NB4 (cell line): ENCODE measurements at places on chromosomes 3 and 15.

- no peak for DNase-seq
These were observed 3.4 kb upstream of the RFTN1 start for GRCh38 chr3:16516695-16517481.

- DNase-seq = peak; percentile 36
These were observed 1.1 kb downstream of the CHD2 start for GRCh38 chr15:92901072-92901761.

DNA sequence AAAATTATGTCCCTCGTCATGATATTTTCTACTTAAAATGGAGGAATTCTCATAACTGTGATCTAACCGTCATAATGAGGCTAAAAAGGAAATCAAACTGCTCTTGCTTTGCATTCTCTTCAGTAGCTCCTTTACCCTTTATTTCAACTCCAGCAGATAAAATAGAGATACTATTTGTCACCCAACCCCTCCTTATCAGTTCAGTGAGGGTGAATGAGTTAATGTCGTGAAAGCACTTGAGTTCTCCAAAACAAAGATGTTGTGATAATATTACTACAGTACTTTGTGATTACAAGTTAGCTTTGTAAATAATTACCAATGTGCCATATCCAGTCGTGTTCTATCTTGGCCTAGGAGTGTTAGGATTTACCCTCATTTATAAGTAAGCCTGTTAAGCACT, 63.4 kb upstream of the ANKRD28 start:
- DNase-seq = no peak

GRCh38 chr3:111541911-111542483, at the start of gene CD96:
TSS of gene CD96 (plus strand) at chr3:111542197. CDS start at chr3:111542249, 52 bp downstream.
- no peak for DNase-seq

DNA sequence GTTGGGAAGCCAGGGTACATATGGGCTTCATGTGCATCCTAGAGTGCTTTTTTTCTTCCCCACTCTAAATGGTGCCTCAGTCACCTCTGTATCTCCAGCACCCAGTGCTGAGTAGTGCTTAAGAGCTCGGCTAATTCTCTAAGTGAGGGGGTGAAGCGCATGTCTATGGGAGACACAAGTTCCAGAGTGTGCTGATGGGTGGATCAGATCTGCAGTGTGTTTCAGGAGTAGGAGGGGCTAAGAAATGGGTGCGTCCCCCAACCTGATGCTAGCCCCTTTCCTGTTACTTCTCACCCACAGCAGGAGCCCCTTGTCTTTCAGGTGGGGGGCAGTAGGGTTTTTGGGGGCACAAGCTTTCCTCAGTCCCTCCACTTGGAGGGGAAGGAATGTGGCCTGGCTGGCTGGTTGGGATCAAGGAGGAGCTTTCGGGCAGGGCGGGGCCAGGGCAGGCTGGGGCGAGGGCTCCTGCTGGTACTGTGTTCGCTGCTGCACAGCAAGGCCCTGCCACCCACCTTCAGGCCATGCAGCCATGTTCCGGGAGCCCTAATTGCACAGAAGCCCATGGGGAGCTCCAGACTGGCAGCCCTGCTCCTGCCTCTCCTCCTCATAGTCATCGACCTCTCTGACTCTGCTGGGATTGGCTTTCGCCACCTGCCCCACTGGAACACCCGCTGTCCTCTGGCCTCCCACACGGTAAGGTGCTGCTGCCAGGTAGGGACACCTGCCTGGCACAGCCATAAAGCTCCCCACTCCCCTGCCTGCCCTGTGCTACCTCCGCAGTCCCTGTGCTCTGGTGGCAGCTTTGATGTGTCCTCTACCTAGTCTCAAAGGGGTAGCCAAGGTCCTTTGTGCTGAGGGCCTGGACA, at the start of gene IL17RE:
TSS of gene IL17RE (plus strand) at position 477 of the 866 bp plus-strand sequence. CDS start at position 562, 85 bp downstream.
- DNase-seq = peak; percentile 80

DNA sequence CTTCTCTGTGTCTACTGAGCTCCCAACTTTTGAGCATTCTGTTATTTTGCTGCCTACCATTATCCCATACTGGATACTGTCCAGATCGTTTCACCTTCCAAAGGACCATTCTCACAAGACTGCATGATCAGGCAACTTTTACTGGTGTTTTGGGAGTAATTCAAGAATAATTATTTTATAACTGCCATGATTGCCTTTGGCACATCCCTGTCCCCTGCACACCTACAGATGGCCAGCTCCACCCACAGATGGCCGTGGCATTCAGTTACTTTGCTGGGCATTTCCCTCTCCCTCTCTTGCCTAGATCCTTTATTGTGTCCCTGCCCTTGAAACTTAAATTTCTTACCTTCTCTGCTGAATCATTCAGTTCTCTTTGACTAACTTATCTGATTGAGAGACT, 263.9 kb downstream of the DIPK2A start:
- DNase-seq = no peak

GRCh38 chr3:97793420-97794019, 28.3 kb upstream of the CRYBG3 start:
- peak; percentile 63 for DNase-seq

- no peak for DNase-seq
These were observed 375.9 kb upstream of the NAALADL2 start for GRCh38 chr3:174483254-174483653.

- no peak for DNase-seq
These were observed 43.4 kb downstream of the FBXO22 start for GRCh38 chr15:75947092-75947491.

GRCh38 chr3:55790596-55791350, 303.7 kb upstream of the WNT5A start:
- peak; percentile 59 for DNase-seq

DNA sequence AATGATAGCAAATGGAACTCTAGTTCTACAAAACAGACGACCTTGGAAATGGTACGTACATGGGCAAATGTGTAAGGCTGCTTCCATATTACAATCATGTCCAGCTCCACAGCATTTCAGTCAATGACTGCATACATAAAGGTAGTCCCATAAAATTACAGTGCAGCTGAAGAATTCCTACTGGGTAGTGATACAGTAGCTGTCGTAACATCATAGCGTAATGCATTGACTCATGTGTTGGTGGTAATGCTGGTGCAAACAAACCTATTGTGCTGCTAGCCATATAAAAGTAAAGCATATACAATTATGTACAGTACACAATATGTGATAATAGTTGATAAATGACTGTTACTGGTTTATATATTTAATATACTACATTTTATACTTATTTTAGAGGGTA, 18.5 kb downstream of the TTC23 start:
- no peak for DNase-seq

GRCh38 chr3:31472479-31473390, 60.0 kb upstream of the STT3B start:
- peak; percentile 60 for DNase-seq

DNA sequence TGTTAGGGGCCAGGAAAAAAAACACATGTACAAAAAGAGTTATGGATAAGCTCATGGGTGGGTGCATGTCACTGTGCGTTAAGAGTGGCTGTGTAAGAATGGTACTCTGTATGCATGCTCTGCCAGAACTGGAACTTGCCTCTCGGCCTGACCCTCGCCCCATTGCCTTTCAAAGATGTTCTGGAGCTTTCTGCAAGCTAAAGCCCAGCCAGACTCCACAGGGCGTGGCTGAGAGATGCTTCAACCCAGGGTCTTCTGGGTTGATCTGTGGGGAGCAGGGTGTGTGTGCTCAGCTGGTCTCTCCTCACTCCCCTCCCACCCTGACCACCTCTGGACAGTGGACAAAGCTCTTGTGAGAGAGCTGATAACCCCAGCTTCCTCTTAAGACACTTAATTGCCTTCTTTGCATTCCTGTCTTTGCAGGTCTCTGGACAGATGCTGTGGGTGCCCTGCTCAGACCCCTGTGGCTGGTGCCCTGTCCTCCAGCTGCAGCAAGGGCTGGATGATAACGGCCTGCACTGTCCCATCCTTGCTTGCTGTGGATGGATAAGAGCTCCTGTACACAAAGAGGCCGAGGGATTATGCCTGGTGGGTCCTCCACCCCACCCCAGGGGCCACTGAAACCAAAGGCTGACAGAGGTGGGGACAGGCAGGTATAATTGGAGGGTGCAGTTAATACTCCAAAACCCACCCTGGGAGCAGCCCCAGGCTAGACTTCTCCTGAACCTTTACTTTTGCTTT, 28.7 kb downstream of the ALDH1L1 start:
- no peak for DNase-seq

GRCh38 chr3:55469957-55470526, 17.1 kb downstream of the WNT5A start:
- DNase-seq = no peak

- DNase-seq = no peak
These were observed 33.0 kb upstream of the ANKDD1A start for GRCh38 chr15:64878705-64879104.

- DNase-seq = no peak
These were observed 48.9 kb downstream of the APBA2 start for GRCh38 chr15:28934645-28935044.

GRCh38 chr15:82966671-82967071, 14.2 kb upstream of the HOMER2 start:
- DNase-seq = no peak

- no peak for DNase-seq
These were observed 832 bp downstream of the SLC41A3 start for GRCh38 chr3:126083138-126083445.

GRCh38 chr3:61922118-61922517, 360.7 kb downstream of the PTPRG start:
- no peak for DNase-seq

GRCh38 chr3:107942951-107943749, 147.7 kb downstream of the CD47 start:
- no peak for DNase-seq

DNA sequence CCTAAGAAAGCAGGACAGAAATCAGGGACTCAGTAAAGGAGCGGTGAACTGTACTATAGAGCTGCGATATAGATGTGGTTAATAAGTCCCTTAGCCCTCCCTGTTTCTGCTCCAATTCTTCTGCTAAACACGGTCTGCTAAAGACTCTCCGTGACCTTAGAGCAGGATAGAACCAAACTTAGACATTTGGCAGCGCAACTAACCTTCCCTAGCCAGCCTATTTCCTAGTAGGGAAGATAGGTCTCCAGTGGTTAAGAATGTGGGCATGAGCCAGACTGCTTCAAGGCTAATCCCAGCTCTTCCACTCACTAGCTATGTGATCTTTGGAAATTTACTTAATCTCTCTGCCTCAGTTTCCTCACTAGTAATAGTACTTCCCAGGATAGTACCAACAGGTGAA, 193.6 kb upstream of the IL12A start:
- no peak for DNase-seq

- no peak for DNase-seq
These were observed 25.1 kb downstream of the DTWD1 start for GRCh38 chr15:49645941-49646340.

DNA sequence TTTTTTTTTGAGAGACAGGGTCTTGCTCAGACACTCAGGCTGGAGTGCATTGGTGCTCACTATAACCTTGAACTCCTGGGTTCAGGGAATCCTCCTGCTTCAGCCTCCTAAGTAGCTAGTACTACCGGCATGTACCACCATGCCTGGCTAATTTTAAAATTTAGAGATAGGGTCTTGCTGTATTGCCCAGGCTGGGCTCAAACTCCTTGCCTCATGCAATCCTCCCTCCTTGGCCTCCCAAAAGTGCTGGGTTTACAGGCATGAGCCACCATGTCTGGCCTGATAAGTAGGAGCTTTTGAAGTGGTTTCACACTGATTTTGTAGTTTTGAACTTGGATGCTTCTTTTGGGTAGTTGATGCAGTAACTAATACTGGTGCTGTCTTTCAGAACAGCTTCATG, 7.8 kb downstream of the MAP2K1 start:
- DNase-seq = no peak

DNA sequence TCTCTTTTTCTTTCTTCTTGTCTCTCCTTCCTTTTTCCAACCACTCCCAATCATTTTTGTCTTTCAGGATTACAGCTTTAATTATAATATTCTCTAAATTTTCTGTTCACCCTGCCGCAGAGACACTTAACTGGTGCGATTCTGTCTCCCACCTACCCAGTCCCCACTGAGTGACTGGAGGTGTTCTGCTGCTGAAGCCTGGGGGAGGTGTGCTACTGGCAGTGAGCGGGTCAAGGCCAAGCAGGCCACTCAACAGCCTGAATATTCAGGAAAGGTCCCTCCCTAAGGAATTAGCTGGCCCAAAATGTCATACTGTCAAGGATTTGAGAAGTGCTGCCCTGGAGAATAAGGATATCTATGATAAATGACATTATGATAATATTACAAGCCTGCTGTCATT, 126.5 kb downstream of the GABRG3 start:
- no peak for DNase-seq

GRCh38 chr15:25536801-25537611, 98.2 kb upstream of the UBE3A start:
- no peak for DNase-seq

- peak; percentile 51 for DNase-seq
These were observed 189.2 kb upstream of the THRB start for GRCh38 chr3:24683633-24684384.

GRCh38 chr3:193080821-193081365, 160.1 kb upstream of the PLAAT1 start:
- DNase-seq = no peak

DNA sequence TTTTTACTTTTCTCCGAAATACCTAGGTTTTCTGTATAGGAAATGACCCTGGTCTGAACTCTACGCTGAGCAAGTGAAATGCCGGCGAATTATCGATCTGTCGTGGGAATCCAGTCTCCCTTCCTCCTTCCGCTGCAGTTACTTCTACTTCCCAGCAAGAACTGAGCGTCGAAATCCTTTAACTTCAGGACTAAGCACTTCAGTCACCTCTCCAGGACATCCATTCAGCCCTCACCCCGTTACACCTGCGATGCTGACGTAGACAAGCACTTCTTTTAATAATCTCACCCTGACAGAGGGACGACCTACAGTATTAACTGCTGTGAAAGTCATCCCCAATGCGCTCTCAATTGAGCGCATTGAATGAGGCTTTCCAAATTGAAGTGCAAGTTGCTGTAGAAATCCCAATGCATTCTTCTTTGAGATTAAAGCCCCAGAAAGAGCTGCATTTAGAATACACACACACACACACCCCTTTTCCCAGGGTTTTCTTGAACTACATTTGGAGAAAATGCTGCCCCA, 1.3 kb downstream of the TOP2B start:
- DNase-seq = peak; percentile 53

DNA sequence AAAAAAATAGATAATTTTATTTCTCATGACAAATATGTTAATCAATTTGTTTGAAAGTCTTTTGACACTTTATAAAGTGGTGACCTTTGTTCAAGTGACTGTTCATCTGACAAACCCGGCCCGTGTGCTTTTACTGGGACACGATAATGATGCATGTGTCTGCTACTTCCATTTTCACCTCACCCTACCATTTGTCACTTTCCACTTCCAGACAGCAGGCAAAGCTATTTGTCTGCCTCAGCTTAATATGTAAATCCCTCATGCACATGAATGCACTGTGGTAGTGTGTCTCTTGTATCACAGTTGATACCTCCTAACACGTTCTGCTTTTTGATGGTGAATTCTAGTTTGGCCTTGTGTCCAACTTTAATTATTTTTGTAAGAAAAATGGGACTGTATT, 204.3 kb downstream of the BBX start:
- DNase-seq = no peak

- DNase-seq = no peak
These were observed 171.9 kb upstream of the CADPS start for GRCh38 chr3:63047068-63047467.

GRCh38 chr3:49703443-49703927, 14.1 kb downstream of the RNF123 start:
- peak; percentile 68 for DNase-seq

DNA sequence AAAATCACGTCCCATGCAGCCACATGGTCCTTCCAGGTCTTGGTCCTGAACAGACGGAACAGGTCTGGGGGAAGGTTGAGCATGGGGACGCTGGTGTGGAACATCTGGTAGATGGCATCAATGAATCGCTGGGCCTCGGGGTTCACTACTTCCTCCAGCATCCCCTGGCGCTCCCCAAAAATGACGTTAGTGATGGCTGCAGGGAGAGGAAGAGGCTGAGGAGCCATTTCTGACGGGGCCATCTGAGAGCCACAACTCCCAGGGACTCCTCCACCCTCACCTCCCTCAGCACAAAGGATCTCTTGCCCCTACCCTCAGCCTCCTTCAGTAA, 23.7 kb downstream of the CYP11A1 start:
- DNase-seq = no peak
